ENCODE measurements at places on chromosomes 12 and 14.

DNA sequence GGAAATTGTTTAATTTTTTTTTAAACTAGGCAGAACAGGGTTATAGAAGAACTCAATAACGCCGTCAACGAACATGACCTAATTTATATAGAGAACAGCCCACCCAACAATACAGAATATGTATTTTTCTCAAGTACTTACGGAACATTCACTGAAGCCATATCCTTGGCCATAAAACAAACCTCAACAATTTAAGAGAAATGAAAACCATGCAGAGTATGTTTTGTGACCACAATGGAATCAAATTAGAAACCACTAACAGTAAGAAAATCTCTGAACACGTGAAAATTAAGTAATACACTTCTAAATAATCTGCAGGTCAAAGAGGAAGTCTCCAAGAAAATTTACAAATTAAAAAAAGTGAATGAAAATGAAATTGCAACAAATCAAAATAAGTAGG is 9.4 kb downstream of the SART3 start:
- no peaks in the 10 kb centered on the region for H3K4me1 ChIP-seq
- peak; percentile 55 for DNase-seq
- H3K27ac ChIP-seq: no peak overlapping the region
- H3K36me3 ChIP-seq: peaks cover 27% of the 10 kb centered on the region

DNA sequence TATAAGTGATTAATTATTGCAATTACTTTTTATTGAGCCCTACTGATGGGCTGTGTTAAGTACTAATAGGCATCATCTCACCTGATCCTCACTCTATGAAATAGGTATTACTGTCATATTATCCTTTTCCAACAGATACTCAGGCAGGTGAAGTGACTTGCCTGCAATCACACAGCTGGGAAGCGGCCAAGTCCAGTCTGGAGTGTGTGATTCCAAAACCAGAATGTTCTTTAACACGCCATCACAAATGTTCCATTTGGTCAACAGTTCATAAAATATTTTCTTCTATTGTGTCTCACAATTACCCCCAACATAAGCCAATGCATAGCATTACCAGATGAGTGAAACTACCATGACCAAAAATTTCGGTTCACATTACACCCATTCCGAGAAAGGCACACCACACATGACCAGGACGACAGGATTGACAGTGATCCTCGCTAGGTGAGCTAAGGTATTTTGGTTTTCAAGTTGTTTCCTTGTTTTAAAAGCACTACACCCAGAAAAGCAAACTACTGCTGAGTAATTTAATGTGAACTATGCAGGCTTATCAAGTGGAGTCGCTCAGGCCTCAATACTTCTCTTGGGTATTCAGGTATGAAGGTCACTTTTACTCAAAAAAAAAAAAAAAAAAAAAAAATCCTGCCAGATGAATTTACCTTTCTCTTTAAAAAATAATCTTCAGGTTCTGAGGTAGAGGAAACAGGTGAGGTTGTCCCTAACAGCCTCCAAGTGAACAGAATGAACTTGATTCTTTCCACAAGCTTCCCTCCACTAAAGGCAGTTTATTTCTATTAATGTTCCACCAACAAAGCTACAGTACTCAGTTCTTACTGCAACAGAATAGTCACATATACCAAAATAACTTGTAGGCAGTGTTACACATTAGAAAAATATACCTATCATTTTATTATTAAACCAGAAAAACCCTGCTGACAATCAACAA is 2.4 kb downstream of the VPS37B start:
- no peaks in the 10 kb centered on the region for H3K36me3 ChIP-seq
- peak overlapping the region; percentile 98 for H3K4me3 ChIP-seq
- H3K27me3 ChIP-seq: no peaks in the 10 kb centered on the region
- no peak for DNase-seq

GRCh38 chr12:90999527-90999926 is 5.2 kb downstream of the EPYC start:
- H3K27ac ChIP-seq: no peak overlapping the region
- H3K36me3 ChIP-seq: no peaks in the 10 kb centered on the region
- H3K4me1 ChIP-seq: no peaks in the 10 kb centered on the region
- no peaks in the 10 kb centered on the region for H3K27me3 ChIP-seq
- no peak overlapping the region for H3K4me3 ChIP-seq

DNA sequence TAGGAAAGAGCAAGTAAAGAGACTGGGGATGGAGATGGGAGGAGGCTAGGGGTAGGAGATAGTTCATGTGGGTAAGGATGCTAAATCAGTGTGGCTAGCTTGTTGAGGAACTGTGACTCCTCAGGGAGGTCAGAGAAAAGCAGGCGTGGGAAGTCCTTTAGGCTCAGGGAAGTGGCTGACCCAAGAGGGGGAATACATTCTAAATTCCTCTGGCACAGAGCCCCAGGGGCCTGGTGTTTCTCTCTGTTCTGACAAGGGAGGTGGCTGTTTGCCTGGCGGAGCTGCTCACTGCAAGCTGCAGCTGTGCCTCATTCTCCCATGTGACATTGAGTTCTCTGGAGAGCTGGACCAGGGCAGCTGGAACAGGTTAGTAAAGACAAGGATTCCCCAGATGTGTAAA is 152.2 kb upstream of the SLC38A2 start:
- no peak overlapping the region for H3K4me3 ChIP-seq
- no peaks in the 10 kb centered on the region for H3K27me3 ChIP-seq
- no peaks in the 10 kb centered on the region for H3K4me1 ChIP-seq
- H3K27ac ChIP-seq: no peak overlapping the region

DNA sequence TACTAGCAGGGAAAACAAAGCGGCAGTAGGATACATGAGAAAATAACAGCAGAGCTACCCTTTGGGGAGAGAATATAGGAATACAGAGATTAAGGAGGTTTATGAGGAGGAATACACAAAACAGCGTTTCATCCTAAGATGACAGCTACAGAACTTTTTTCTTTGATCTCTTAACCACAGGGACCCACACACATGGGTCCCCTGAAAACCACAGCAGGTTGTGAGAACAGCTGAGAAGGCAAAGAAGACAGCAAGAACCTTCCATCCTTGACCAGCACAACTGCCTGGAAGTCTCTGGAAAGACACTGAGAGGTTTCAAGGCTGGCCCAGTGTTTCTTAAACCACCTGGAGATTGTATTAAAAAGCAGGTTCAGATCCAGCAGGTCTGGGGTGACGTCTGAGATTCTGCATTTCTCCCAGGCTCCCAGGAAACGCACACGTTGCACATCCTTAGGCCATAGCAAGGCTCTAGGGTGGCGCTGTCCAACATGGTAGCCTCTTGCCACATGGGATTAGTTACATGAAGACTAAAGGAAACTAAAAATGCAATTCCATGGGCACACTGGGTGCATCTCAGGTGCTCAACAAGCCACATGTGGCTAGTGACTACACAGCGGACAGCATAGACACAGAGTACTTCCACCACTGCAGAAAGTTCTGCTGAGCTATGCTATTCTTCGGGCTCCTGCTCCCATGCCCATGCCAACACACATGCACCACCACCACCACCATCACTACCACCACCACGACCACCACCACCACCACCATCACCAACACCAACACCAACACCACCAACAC is 92.3 kb downstream of the FOXN3 start:
- no peaks in the 10 kb centered on the region for H3K27me3 ChIP-seq
- DNase-seq: no peak
- H3K27ac ChIP-seq: no peak overlapping the region
- H3K4me3 ChIP-seq: no peak overlapping the region
- H3K36me3 ChIP-seq: peaks cover 18% of the 10 kb centered on the region

DNA sequence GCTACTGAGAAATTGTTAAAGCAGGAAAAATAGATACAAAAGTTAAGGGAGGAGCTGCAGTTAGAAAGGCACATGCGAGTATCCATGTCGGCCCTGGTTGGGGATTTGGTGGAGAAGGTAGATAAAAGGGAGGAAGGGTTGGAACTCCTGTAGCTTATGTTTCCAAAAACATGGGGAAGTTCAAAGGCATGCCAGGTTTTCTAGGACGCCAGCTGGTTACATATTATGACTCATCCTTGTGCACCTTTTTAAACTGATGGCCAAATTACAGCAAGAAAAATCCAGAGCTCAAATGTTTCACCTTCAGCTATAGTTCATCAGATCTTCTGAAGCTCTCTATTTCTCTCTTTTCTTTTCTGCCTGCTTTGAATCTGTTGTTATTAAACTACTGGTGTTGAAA is 13.2 kb upstream of the MAP4K5 start:
- no peak for DNase-seq
- H3K36me3 ChIP-seq: no peaks in the 10 kb centered on the region
- H3K27ac ChIP-seq: no peak overlapping the region
- no peak overlapping the region for H3K4me3 ChIP-seq

- no peak overlapping the region for H3K27ac ChIP-seq
- no peaks in the 10 kb centered on the region for H3K27me3 ChIP-seq
- H3K4me1 ChIP-seq: no peaks in the 10 kb centered on the region
- no peak for DNase-seq
- peaks cover 3% of the 10 kb centered on the region for H3K36me3 ChIP-seq
These were observed 312.9 kb downstream of the ITPR2 start for GRCh38 chr12:26520109-26520508.

DNA sequence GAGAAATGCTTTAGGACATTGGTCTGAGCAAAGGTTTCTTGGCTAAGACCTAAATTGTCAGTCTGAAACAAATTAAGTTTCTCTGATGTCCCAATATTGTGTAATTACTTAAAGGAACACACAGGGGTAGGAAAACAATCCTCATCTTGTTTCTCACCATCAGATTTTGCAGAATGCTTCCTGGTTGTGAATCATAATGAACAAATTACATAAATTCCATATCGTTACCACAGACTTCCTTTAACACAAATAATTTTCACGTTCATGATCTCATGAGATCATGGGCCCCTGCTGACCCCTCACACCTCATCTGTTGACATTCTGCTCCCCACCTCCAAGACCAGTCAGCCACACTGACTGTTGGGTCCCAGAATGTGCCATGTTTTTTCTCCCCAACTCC is 194.1 kb downstream of the MON2 start:
- no peak overlapping the region for H3K4me3 ChIP-seq
- H3K27ac ChIP-seq: no peak overlapping the region
- H3K36me3 ChIP-seq: peaks cover 2% of the 10 kb centered on the region
- no peaks in the 10 kb centered on the region for H3K27me3 ChIP-seq

DNA sequence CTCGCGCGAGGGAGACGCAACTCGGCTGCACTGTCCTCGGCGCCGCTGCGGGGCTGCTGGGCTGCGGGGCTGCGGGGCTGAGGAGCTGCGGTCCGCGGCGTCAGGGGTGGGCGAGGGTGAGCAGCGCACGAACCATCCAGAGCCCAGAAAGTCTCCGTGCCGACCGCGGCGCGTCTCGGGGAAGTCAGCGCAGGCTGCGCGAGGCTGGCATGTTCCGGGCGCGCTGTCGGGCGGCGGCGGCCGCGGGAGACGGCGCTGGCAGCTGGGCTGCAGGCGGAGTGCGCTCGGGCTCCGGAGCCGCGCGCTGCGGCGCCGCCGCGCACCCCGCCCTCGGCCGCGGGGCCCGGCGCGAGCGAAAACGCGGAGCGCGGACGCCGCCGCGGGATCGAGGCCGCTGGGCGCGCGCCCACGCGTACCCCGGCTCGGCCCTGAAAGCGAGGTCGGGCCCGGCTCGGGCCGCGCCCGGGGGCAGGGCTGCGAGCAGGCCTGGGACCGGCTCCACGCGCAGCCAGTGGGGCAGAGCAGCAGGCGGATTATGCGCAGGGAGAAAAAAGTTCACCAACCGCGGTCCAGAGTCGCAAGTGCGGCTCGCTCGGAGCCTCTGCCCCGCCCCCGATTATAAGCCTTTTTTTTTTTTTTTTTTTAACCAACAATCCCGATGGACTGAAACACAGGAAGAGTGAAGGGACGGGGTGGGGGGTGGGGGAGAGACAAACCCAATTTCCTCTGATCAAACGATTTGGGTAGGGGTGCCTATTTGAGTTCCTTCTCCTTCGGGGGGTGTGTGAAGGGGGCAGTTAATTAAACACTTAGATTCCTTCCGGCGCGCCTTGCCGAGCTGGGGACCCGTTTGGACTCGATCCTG is at the start of gene PRICKLE1:
PRICKLE1 (minus strand) TSS at position 282 of the 865 bp plus-strand sequence. CDS start 117,230 bp downstream, outside the sequence.
- peaks cover 9% of the 10 kb centered on the region for H3K27me3 ChIP-seq
- H3K27ac ChIP-seq: no peak within 1 kb of the TSS
- H3K4me1 ChIP-seq: peaks cover 22% of the 10 kb centered on the region
- DNase-seq: peak; percentile 43
- H3K36me3 ChIP-seq: no peaks in the 10 kb centered on the region

DNA sequence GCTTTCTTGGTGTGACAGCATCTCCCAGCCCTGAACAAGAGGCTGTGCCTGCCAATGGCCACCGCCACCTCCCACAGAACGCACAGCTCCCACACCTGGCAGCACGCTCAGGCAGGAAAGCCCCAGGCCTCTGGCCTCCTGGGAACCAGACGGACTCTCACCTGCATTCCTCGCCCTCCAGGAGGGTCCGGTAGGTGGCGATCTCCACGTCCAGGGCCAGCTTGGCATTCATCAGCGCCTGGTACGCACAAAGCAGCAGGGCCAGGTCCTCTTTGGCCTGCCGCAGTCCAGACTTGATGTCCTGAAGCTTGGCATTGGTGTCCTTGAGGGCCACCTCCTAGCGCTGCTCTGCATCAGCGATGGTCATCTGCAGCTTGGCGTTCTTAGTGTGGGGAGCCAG is 12.1 kb upstream of the KRT77 start:
- no peak overlapping the region for H3K27ac ChIP-seq
- peaks cover 11% of the 10 kb centered on the region for H3K4me1 ChIP-seq
- peaks cover 29% of the 10 kb centered on the region for H3K27me3 ChIP-seq
- H3K36me3 ChIP-seq: no peaks in the 10 kb centered on the region

DNA sequence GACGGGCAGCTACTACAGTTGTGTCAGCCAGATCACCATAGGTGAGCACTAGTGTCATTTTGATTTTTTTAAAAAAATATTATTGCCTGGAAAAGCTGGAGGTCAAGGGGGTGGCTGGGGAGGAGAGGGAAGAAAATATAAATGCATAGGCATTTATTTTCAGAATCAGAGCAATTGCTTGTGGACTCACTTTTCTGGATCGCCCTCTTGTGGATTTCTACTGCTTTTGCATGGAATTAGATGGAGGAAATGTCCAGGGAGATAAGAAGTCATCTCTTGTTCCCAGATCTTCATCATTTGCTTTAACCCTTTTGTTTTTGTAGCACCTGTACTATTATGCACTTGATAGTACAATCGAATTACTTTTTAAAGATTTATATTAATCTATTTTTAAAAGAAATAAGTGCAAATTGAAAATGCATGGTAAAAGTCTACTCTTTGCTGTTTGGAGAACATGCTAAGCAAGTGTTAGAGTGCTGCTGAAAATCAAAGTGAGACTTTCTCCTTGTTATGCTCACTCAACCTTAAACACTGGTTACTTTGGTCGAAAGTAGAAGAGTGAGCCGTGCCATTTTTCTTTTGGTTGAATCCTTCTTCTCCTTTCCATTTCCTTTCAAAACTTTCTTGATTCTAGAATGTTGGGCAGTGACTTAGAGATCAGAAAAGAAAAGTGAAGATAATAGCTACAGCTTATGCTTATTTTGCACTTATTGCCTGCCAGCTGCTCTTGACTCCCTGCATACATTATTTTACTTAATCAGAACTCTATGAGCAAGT is 60.6 kb upstream of the ANO4 start:
- no peaks in the 10 kb centered on the region for H3K4me1 ChIP-seq
- peak; percentile 36 for DNase-seq
- H3K27ac ChIP-seq: no peak overlapping the region

Data from common myeloid progenitor, CD34-positive (primary cell).